Fibroblast of pulmonary artery (primary cell): ENCODE measurements at places on chromosomes 2 and 18.
A peak's percentile ranks its signal among the peaks of the same experiment; 100 is the strongest.

DNA sequence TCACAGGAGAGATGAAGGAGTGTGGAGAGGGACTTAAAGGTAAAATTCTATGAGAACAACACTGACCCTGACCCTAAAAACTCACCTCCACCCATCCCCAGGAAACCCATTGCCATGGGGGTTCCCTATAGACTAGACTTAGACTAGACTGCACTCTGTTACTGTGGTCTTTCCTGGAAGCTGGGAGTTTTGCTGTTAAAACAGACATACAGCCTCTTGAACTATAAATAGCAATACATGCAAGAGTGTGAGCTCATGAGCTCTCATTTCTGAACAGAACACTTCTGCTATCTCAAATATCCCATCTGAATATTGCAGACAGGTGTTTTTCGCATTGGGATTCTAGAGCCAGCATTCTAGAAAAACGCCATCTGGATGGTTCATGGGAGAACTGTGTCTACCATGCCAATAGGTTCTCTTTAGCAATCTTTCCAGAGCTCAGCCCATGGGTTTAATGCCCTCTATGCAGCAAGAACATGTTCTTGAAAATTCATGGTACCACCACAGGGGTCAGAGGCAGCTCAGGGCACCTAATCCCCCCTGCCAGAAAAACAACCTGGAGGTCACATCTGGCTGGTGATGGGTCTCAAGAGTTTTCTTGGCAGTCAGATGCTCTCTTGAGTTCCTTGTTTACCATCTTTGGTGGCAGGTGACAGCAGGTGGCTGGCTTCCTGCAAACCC is 51.9 kb downstream of the SLC14A2 start:
- no peak for DNase-seq

GRCh38 chr18:69556228-69556627 is 155.5 kb downstream of the DOK6 start:
- no peak for DNase-seq

- DNase-seq, result no peak
Measured at GRCh38 chr2:51145761-51146160, 113.8 kb upstream of the NRXN1 start.

DNA sequence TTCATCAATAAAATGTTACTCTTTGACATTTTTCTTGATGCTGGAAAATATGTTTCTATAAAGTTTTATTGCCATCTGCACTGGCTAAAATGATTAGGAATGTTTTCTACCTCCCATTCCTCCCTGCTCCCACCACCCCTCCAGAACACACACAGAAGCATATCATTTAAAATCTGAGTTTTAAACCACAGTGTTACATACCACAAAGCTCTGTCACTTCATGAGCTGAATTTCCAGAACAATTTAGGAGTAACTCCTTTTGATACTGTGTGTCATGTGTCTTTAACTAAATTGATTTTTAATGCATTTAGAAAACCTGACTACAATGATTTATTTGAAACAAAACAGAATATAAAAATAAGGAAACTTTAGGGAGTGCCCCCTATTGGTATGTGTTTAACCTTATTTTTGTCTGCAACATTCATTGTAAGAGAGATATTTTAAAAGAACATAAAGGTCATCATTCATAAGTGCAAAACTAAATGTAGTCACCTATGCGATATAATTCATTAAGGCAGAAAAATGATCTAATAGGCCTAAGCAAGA is 52.0 kb downstream of the FEZ2 start:
- no peak for DNase-seq

DNA sequence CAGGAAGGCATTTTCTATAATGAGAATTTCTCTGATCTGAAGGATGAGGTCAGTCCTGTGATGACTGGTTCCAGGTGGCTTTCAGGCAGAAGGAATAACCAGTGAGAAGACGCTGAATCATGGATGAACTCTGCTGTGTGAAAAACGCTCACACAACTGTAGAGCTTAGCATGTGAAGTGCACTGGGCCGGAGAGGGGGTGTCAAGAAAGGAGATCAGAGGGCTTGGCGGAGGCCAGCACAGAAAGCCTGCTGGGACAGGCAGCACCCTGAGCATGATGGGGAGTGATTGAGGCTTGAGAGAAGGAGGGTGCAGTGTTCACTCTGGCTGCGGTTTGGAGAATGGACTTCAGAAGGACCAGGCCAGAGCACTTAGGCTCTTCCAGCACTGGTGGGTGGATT is 236.5 kb downstream of the TPGS2 start:
- no peak for DNase-seq

DNA sequence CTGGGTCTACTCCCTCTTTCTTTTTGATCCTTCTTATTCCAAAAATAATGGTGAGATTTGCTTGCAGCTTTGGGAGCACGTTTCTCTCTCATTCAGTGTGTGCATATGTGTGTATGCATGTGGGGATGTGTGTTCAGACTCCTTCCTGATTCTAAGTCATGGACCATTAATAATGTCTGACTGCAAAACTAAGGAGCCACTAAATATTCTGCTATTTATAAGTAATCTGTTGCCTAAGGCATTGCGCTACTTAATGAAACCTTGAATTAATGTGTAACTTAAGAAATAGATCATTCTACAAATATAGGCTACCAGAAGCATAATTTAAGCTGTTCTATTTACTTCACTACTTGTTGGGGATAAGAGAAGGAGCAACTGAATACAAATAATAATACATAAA is 182.1 kb downstream of the TFCP2L1 start:
- no peak for DNase-seq

DNA sequence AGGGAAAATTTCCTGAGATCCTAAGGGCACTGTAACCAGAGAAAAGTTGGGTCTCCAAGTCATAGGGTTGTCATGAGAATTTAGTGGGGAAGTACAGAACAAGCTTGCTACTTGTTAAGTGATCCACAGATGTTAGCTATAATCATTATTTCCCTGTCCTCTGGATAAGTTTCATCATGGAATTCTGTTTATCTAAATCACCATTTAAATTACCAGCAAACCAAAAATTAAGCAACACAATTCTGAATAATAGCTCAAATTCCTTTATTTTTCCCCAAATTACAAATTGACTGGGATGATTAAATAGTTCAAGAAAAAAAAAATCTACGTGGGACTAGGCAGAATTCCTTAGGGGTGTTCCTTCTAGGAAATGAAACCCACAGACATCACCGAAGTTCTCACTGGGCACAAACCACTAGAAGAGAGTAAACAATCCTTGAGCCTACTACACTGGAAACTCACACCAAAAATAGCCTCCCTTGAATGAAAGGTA is 159.5 kb downstream of the COL6A3 start:
- peak; percentile 75 for DNase-seq

DNA sequence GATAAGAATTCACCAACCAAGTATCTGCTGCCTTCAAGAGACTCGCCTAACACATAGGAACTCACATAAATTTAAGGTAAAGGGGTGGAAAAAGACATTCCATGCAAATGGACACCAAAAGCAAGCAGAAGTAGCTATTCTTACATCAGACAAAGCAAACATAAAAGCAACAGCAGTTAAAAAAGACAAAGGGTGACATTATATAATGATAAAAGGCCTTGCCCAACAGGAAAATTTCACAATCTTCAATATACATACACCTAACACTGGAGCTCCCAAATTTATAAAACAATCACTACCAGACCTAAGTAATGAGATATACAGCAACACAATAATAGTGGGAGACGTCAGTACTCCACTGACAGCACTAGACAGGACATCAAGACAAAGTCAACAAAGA is 41.4 kb downstream of the NEMP2 start:
- DNase-seq, result peak; percentile 11

DNA sequence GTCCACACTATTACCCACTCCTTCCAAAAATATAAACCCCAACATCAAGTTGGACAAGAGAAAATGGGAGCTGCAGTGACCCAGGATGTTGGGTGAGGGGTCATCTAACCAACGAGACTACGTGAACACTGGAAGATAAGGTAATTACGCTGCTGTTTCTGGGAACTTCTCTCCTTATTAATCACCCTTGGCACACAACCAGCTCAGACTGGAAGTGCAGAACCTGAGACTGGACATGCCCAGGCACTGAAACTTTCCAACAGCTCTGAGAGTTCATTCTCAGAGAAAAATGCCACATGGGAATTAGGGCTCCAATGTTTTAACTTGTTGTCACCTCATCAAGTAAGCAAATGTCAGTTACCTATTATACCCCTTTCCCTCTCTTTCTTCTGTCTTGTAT is 135.3 kb downstream of the CCDC148 start:
- DNase-seq, result peak; percentile 50

GRCh38 chr18:22377769-22378168 is 39.9 kb downstream of the CTAGE1 start:
- DNase-seq, result no peak

DNA sequence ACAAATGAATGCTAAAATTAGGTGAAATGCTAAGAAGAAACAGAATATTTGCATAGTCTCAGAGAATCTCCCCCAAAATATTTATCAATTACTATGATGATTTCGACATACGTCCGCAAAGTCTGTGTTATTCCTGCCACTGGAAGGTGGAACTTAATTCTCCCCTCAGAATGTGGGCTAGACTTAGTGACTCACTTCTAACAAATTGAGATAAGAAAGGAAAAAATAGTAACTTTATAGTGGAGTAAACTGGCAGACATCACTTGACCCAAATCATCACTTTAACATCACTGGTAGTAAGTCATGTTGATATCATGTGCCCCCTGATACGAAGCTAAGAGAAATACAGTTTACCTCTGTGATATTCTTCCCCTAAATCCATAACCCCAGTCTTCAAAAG is 23.5 kb downstream of the HADHB start:
- peak; percentile 78 for DNase-seq

- peak; percentile 51 for DNase-seq
Measured at GRCh38 chr2:12416600-12416999, 300.1 kb upstream of the TRIB2 start.

- DNase-seq, result no peak
Measured at GRCh38 chr2:46184794-46185583, 112.2 kb upstream of the EPAS1 start.

GRCh38 chr2:82120115-82120514 is 1815.6 kb upstream of the LRRTM1 start:
- no peak for DNase-seq

- DNase-seq, result peak; percentile 13
Measured at GRCh38 chr2:854460-854859, 96.2 kb upstream of the SNTG2 start.

DNA sequence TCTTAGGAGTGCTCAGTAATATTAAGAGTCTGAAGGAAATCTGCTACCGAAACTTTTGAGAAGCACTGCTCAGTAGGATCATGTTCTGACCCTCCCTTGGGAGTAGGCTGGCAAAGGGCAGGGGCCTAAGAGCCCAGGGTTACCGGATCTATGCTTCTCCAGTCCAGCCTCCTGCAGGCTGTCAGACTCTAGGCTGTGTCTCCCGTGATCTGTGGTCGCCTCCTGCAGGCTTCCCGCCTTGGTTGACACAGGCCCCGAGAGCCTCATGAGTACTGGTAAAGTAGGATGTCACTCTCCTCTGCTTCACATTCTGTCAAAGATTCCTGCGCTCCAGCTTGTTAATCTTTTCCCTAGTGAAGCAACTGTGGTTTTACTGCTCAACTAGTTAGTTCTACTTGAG is 647.8 kb upstream of the RAB6C start:
- no peak for DNase-seq

- DNase-seq, result no peak
Measured at GRCh38 chr2:179606141-179606540, 255.3 kb downstream of the ZNF385B start.

- DNase-seq, result peak; percentile 7
Measured at GRCh38 chr2:80363791-80364349, 59.3 kb upstream of the LRRTM1 start.

GRCh38 chr2:27888790-27889189 is 1.4 kb downstream of the RBKS start:
- peak; percentile 25 for DNase-seq

GRCh38 chr2:67977464-67977863 is 85.3 kb downstream of the C1D start:
- DNase-seq, result no peak

DNA sequence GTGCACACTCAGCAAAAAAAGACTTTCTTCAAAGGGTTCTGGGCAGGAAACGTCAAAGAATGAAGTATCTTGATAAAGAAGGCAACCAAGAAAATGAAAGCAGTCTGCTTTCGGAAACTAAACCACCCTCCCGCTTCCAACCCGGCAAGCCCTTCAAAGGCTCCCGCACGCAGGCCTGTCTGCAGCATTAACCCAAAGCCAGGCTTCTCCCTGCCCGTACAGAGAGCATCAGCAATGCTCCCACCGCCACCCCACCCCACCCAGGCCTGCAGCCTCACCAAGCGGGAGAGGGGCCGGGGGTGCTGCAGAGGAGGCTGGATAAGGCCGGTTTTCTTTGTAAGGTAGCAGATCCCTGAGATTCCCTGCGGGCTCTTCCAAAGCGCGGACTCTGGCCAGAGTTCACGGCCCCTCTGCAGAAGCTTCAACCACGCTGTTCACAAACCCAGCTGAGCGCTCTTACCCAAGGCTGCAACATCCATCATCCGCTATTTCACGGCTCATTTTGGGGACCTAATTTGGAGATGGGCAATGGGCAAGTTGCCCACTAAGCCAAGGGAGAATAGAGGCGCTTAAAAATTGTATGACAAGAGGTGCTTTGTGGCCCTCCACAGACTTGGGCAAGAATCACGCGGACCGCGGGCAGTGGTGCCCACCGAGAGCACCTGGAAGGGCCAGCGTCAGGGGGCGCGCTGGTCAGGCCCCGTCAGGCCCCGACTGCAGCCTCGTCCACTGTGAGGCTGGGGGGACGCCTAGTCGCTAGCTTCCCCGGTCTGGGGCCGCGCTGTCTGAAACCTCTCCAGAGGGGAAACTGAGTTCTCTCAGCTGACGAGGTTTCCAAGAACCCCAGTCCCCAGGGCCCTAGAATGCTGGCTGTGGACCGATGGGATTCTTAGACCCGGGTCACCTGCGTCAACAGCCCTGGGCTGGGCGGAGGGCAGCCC is 225.4 kb upstream of the ID2 start:
- no peak for DNase-seq

DNA sequence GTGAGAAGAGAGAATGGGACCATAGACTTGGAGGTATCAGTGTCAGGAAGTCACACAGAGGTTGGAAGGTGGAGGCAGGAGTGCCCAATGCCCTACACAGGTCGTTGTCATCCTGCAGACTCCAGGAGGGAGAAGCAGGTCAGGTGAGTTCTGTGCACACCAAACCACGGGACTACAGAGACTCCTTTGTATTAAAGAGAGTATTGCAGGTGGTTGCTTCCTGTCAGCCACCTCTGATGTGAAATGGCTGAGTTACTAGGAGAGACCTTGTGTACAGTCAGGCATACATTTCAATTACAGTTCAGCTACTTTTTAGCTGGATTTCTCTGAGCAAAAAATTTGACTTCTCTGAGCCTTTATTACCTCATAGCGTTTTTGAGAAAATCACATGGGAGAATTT is 51.6 kb downstream of the SPP2 start:
- no peak for DNase-seq

DNA sequence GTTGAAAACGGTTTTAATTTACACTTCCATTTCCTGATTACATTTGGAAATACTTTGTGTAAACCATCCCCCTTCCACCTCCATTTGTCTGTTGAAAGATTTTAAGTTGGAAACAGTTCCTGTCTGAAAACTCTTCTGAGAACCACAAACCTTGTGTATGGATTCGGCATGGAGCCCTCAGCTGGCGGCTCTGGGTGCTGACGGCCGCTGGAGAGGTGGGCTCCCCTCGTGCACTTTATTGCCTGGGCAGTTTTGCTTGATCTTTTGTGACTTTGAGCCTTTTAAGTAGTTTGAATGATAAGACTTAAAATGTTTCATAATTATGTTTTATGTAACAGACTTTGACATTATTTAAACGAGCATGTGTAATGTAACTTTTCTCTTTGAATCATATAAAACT is 11.1 kb downstream of the KLF11 start:
- no peak for DNase-seq
